D341Med (cell line): ENCODE measurements at places on chromosomes 3 and 15.

DNA sequence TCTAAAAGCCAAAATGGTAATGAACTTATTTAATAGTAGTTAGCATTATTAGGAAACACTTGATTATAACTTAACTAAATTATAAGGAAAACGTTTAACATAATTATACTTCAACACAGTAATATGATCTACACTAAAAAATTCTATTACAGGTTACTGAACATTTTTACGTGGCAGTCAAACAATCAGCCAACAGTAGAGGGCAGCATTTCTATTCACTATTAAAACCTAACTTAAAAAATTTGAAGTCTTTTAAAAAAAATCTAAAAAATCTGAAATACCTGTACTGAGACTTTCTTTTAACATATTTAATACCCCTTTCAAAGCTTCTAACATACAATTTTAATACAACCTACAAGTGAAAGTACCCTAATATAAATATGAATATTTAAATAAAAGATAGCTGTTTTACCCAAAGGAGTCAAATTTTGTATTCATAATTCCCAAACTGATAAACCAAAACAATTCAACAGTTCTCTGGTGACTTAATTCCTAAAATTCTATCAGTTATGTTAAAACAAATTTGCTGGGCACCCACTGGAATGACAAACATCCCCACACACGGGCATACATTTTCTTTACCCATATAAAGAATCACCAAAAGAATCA lies 41.5 kb downstream of the DLG1 start:
- DNase-seq, result peak; percentile 28

GRCh38 chr15:39075311-39075710 lies 505.6 kb upstream of the THBS1 start:
- no peak for DNase-seq

DNA sequence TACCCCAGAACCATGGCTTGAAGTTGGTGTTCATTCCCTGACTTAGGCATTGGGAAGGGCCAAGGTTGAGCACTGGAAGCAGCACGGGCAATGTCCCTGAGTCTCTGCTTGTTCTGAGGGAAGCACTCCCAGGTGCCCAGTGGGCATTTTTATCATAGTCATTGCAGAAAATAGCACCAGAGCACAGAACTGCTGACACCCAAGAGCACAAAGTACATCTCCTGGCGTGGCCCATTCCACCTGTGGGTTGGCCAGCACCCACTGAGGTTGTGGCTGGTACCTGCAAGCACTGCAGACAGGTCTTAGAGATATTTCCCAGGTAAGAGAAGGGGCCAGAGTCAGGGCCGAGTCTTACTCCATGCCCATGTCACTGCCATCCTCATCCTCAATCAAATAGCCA lies 28.5 kb upstream of the GCNT3 start:
- DNase-seq, result no peak

DNA sequence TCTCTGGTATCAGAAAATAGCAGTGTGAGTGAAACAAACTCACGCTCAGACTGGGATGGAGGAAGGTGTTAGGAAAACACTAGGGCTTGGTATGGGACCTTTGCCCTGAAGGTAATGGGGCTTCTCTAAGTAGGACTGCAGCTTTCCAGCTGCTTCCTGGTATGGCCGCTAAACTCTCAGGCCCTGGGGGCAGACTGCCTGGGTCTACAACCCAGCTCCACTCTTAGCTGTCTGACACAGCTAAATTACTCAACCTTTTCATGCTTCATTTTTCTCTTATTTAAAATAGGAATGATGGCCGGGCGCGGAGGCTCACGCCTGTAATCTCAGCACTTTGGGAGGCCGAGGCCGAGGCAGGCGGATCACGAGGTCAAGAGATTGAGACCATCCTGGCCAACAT lies 5.2 kb upstream of the YEATS2 start:
- DNase-seq, result no peak

- peak; percentile 73 for DNase-seq
Measured at GRCh38 chr3:156382458-156383346, 172.2 kb downstream of the SSR3 start.

GRCh38 chr15:83652626-83653204 lies 1.2 kb upstream of the ADAMTSL3 start:
- DNase-seq, result no peak

- no peak for DNase-seq
Measured at GRCh38 chr15:55357774-55358173, 38.8 kb downstream of the PIGB start.

- no peak for DNase-seq
Measured at GRCh38 chr3:188925376-188925775, 246.4 kb upstream of the TPRG1 start.

DNA sequence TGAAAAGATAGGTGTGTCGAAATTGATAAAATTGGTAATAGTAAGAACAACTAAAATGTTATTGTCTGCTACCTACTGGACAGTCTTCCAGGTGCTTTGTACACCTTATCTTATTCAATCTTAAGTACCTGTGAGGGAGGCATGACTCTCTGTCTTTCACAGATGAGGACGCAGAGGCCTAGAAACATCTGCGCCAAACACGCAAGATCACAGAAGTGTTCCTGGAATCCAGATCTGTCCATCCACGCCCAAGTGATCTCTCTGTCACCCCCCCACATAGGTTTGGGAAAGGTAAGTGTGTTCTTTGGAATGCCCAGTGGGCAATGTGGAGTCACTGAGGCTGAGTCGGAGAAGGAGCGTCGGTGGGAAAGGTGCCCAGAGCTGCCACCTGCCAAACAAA lies 34.4 kb upstream of the PTPRG start:
- no peak for DNase-seq

DNA sequence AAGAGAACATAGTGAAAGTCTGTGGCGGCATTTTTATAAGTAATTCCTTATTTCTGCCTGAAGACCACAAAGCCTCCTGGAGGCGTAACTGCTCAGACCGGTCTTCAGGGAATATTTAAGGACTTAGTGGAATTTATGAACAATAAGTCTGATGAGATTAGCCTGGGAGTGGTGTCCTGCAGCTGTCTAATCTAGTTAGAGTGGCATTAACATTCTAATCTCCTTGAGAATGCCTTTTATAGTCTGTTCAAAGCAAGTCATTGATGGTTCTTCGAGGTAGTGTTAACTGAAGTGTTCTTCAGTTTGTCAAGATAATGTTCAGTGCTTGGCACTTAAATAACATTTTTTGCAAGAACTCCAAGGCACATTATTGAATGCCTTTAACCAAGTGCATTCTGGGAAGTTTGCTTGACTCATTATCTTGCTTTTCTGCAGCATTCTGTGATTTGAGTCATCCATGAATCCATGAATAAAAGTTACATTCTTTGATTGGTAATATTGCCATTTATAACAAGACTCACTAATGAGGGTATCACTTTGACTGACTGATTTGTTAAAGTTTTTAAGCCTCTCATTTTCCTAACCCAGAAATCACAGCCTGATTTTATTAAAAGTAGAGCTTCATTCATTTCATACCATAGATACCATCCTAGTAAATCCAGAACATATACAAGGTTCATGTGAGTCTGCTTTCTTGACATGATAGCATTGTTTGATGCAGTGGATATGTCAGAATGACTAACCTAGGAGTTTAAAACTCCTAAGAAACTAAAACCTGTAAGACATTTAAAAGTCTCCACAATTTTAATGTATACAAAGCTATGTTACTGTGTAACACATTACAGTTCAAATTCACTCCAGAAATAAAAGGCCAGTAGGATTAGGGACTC lies 12.5 kb downstream of the RBM5 start:
- peak; percentile 81 for DNase-seq

GRCh38 chr3:152638707-152639450 lies 196.1 kb upstream of the P2RY1 start:
- no peak for DNase-seq
